Esophagus squamous epithelium (tissue), 5 donors: ENCODE measurements at places on chromosomes 6 and 20.

DNA sequence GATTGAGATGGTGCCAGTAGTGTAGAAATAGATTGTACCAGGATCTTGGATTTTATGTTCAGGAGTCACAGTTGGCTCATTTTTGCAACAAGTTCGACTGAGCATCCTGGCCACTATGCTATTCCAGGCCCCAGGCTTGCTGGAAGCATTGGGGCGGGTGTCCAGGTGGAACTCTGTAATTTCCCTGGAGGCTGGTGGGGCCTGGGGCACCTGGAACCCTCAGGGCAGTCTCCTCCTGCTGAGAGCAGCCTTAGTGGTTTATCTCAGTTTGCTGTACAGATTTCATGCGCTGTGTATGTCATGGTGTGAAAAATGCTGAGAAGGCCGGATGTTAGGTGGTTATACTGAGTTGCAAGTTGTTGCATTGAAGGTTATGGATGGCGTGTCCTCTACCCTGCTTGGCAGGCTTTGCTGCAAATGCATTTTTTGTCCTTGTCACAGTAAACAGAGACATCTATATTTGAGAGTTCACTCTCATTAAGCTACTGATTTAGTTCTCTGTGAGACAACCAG, 135.1 kb upstream of the MYLIP start:
- H3K4me1 ChIP-seq, result no peaks in the 10 kb centered on the region
- no peaks in the 10 kb centered on the region for H3K36me3 ChIP-seq
- H3K27me3 ChIP-seq, result no peaks in the 10 kb centered on the region
- no peak overlapping the region for H3K27ac ChIP-seq
- DNase-seq, result no peak
- H3K4me3 ChIP-seq, result no peak overlapping the region

GRCh38 chr6:99219788-99220187, 129.7 kb downstream of the FAXC start:
- no peaks in the 10 kb centered on the region for H3K36me3 ChIP-seq
- H3K27ac ChIP-seq, result no peak overlapping the region
- H3K27me3 ChIP-seq, result no peaks in the 10 kb centered on the region

DNA sequence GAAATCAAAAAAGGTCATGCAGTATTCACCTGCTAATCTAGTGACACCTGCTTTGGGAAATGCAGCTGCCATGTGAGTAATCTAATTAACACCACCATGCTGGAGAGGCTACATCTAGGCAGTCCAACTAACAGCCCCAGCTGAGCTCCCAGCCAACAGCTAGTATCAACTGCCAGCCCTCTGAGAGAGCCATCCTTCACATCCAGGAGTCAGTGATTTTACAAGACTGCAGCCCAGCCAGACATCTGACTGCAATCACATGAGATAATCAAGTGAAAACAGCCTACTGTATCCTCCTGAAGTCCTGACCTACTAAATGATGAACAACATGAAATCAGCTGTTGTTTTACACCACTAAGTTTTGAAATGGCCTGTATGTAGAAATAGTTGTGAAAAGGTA, 298.4 kb downstream of the TRDN start:
- H3K4me3 ChIP-seq, result no peak overlapping the region
- no peaks in the 10 kb centered on the region for H3K4me1 ChIP-seq
- H3K27me3 ChIP-seq, result no peaks in the 10 kb centered on the region
- DNase-seq, result no peak

DNA sequence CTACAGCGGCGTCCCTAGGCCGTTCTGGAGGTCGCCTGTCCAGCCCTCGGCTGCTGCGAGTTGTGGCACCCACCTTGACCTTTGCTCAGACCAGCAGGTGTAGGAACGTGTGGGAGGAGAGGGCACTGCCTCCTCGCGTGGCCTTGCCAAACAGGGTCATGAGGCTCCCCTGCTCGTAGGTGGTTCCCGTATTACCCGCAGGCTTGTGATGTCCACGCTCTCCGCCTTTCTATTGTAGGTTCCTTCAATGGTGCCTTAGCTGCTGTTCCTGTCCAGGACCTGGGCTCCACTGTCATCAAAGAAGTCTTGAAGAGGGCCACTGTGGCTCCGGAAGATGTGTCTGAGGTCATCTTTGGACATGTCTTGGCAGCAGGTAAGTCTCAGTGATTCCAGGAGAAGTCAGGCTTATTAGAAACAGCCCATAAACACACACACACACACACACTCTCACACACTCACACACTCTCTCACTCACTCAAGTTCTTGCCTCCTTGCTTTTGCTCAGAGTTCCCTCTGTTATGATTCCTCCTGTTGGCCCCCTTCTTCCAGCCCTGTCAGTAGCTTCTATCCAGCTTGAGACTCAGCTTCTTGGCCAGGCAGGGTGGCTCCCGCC, 942 bp downstream of the ACAT2 start:
- H3K4me1 ChIP-seq, result peaks cover 14% of the 10 kb centered on the region
- H3K4me3 ChIP-seq, result peak overlapping the region; percentile 86
- H3K27me3 ChIP-seq, result no peaks in the 10 kb centered on the region

DNA sequence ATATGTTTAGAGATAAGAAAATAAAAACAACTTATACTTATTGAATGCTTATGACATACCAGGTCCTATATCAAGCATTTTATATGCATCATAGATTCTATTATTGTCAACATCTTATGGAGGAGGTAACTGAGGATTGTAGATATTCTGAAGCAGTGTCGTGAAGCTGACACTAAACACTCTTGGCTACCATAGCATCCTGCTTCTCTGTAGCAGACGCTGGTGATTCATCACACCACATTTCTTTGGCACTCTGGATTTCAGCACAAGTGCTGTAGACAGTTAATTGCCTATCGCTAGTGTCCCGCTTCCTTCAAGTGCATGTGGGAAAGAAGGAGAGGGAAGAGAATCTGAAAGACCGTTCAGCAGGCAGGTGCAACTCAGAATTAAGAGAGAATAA, 317.1 kb downstream of the PLCB1 start:
- no peak overlapping the region for H3K27ac ChIP-seq
- no peaks in the 10 kb centered on the region for H3K36me3 ChIP-seq
- H3K4me3 ChIP-seq, result no peak overlapping the region
- H3K4me1 ChIP-seq, result no peaks in the 10 kb centered on the region

DNA sequence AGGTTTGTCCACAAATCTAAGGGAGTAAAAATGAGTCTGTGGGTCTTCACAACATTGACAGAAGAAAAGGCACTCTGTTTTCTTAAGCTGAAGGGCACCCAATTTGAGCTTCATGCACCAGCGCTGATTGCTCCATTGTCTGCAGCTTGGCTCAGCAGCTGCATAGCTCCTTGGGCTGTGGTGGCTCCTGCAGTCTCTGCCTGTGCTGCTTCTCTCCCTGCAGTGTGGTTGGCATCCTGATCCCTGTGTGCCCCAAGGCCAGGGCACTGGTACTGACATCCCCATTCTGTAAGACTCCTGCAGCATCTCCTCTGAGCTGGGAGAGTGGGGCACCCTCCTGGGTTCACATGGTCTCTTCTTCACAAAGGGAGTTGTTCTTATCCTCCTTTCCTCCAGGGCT, 83.2 kb upstream of the B3GAT2 start:
- no peaks in the 10 kb centered on the region for H3K36me3 ChIP-seq
- peaks cover 5% of the 10 kb centered on the region for H3K27me3 ChIP-seq

GRCh38 chr6:67634199-67634598, 1000.9 kb upstream of the ADGRB3 start:
- no peaks in the 10 kb centered on the region for H3K27me3 ChIP-seq
- no peak for DNase-seq
- no peak overlapping the region for H3K4me3 ChIP-seq
- no peaks in the 10 kb centered on the region for H3K36me3 ChIP-seq
